NCI-H460 (cell line): ENCODE measurements at places on chromosomes 7 and 10.

GRCh38 chr10:14584661-14585060 is 190.0 kb downstream of the FAM107B start:
- no peak for DNase-seq

DNA sequence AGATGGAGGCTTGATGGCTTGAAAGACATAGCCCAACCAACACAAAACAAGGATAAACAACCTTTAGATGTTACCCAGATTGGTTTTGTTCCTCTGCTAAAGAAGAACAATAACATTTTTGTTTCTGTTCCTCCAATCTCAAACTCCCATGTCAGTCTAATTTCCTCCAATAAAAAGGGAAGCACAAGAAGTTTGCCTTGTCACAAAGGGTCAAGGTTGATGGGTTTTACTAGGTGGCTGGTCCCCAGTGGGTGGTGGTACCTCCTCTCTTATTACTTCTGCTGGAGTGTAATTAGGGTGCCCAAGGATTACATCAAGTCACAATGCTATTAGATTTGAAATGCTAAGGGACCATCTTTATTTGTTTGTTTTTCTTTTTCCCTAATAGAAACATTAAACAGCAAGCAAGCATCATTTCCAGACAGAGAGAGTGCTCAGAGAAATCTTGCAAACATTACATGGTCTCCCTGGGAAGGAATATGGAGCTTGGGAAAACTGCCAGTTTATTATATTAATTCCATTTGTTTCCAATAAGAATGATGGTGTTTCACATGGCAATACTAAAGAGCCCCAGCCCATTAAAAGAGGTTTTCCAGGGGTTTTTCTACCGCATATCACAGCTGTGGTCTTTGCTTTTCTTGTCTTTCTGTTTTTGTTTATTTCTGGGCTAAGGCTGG is 78.3 kb upstream of the AOAH start:
- DNase-seq, result no peak

DNA sequence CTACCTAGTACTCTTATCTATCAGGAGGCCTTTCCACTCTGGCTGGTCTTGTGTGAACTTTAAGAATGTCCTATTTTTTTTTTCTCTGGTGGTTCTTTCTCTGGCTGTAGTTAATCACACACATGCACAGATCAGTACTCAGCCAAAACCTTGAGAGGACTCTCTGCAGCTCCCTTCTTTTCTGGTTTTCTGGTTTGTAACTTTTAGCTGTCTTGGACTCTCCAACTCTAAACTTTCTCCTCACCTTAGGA is 54.9 kb upstream of the HELLS start:
- DNase-seq, result no peak

- DNase-seq, result no peak
These were observed 1066.7 kb downstream of the GRM8 start for GRCh38 chr7:126185959-126186580.

DNA sequence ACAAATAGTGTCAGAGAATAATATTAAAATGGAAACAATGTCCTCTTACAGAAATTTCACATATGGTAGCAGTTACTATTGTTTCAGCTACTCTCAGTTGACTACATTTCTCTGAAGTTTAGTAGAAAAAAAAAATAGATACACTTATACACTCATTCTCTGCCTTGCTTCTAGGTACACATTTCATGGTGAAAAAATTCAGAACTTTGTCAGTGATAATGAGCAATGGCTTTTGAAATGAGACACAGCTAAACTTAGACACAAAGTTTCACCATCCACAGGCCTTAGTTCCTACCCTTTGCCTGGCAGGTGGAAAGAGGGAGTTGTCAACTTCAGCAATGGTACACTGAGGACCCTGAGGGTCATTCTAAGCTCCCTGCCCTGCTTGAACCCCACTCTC is 69.2 kb downstream of the CPVL start:
- DNase-seq, result no peak

- DNase-seq, result no peak
These were observed 129.9 kb downstream of the CFAP58 start for GRCh38 chr10:104483582-104483981.

DNA sequence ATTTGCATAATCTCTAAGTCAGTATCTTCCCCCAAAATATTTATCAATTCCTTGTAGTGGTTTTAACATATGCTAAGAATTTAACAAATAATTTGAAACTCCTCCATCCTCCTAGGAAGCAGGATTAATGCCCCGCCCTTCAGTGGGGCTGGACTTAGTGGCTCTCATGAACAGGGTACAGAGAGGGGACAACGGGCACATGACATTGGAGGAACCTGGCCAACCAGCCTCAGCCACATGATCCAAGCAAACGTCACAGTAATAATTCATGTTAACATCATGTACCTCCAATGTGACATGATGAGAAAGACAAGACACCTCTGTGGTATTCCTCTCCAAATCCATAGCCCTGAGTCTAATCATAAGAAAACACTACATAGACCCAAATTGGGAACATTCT is 50.5 kb downstream of the NUDCD3 start:
- DNase-seq, result no peak

DNA sequence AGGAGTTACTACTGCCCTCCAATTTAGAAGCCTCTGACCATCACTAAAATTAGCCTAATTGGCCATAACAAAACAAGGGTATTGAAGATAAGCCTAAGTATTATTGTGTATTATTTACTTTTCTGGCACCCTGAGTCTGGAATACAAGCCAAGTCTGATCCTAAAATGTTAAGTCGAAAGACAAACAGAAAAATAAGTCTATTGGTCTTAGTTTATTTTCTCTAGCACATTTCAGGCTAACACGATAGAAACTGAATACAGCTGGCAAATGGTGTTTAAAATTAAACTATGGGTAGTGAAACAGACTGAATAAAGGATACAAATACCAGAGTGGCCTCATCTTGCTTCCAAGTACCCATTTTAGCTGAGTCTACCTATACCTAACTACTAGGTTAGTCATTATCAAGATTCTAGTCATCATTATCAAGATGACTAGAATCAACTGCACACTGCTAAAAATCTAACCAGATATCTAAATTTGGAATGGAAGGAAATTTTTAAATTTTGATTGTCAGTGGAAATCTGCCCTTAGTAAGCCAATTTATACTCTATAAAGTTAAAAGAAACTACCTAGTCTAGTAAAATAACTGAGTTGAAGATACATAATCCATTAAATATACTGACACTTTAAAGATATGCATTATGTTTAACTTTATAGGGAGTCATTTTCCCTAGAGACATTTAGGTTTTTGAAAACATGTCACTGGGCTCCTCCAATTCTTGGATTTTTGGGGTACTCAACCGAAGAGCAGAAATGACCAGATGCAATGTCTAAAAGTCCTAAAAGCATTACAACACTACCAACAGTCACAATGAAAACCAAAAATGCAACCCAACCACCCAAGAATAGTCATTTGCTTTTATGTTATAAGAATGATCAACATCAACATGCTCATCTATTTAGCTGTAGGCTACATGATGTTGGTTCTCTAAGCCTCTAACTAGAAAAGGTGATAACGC is 80.9 kb downstream of the NT5C2 start:
- no peak for DNase-seq

GRCh38 chr7:15747301-15747700 is 60.8 kb upstream of the MEOX2 start:
- no peak for DNase-seq

- DNase-seq, result no peak
These were observed 101.6 kb downstream of the ABLIM1 start for GRCh38 chr10:114556236-114557122.

DNA sequence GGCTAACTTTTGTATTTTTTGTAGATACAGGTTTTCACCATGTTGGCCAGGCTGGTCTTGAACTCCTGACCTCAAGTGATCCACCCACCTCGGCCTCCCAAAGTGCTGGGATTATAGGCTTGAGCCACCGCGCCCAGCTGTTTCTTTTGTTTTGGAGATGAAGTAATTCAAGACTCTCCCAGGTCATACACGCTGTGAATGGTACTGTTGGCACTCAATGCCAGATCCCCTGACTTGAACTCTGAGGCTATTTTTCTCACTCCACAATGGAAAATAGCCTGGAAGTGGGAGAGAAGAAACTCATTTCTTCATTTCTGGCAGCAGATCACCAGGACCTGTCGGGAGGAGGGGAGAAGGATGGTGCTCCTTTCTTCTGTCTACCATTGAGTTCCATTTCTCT is 32.4 kb downstream of the BLVRA start:
- DNase-seq, result no peak

DNA sequence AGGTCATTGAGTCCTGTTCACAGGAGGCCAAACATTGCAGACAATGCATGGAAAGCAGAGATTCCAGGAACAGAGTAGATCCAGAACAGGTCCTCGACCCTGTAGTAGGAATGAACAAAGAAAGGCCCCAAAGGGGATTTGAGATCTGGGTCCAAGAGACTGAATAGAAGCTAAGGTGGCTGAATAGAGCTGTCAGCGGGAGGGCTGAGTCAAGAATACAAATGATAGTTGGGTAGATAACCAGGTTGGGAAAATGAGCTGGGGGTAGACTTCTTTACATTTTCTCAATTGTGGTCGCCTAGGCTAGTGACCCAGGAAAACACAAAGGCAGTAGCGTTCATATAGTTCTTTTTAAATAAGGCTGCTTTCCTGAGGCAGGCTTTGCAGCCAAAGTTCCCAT is 103.4 kb upstream of the ELMO1 start:
- DNase-seq, result no peak

- no peak for DNase-seq
These were observed 3.3 kb downstream of the EPHA1 start for GRCh38 chr7:143405173-143406001.

DNA sequence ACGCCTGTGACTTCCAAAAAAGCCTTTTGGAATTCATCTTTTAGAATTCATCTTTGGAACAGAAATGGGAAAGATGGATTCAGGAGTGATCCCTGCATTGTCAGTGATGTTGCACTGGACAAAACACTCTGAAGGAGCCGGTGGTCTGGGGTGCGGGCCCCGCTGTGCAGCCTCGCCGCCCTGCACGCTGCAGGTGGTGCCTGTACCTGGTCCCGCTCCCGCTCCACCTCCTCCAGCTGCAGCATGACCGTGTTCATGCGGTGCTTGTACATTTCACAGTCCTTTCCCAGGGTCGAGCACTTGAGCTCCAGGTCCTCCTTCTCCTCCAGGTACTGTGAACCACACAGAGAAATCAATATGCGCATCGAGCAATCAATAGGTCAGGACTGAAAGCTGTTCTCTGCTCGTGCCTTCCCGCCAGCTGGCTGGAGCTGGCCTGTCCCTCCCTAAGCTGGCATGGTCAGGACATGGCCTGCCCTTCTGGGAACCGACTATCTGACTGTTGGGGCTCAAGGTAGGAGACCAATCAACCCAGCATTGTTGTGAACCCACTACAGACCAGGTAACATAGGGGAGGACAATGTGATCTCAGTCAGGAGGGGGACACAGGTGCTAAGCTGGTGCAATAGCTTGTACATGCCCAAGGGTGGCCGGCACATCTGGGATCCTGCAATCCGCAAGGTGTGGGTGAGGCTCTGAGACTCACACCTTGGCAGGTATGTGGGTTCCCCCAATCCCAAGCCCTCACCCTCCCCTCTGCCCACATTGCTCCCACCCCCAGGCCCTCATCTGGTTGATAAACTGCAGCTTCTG is 93.8 kb upstream of the GNA12 start:
- no peak for DNase-seq

- DNase-seq, result no peak
These were observed 4.7 kb downstream of the ACBD7 start for GRCh38 chr10:15083674-15084501.

GRCh38 chr10:33776419-33777070 is 442.1 kb upstream of the NRP1 start:
- DNase-seq, result no peak

- peak; percentile 97 for DNase-seq
These were observed 824 bp downstream of the IFRD1 start for GRCh38 chr7:112450807-112451761.

DNA sequence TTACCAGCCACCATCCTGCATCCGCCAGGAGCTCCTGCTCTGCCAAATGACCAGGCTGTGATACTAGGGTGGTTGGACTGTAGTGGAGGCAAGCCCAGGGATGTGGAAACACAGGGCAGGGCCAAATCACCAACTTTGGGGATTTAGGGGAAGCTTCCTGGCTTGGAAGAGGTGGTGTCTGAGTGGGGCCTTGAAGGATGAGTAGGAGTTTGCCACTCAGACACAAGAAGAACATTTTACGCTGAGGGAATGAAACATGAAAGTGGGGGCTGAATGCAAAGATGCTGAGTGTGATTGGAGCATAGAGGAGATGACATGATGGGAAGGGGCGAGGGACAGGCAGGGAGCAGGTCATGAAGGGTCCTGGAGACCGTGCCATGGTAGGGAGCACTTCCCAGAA is 329.5 kb downstream of the RPS24 start:
- DNase-seq, result no peak

DNA sequence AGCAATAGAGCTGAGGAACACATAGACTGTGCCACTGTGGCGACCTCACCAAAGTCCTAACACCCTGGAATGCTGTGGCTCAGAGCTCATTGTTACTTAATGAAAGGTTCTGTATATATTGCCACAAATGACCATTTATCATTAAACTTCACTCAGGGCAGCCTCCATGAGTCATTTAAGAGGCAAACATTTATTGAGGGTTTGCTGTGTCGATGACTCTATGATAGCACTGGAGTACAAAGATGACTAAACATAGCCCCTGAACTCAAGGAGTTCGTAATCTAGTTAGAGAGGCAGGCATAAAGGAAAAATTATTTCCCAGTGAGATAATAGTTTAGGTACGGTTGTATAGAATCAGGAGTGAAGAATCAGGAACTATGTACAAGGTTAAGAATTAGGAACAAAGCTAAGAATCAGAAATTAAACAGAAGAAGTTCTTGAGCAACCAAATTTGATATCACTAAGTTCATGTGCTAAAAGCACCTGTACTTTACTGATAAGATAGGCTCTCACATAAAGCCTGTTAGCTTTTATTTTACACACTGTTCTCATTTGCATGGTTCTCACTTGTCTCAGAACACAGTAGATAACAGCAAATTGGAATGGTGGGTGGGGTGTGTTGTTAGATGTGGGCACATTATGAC is 7.9 kb downstream of the ENTPD7 start:
- DNase-seq, result no peak

DNA sequence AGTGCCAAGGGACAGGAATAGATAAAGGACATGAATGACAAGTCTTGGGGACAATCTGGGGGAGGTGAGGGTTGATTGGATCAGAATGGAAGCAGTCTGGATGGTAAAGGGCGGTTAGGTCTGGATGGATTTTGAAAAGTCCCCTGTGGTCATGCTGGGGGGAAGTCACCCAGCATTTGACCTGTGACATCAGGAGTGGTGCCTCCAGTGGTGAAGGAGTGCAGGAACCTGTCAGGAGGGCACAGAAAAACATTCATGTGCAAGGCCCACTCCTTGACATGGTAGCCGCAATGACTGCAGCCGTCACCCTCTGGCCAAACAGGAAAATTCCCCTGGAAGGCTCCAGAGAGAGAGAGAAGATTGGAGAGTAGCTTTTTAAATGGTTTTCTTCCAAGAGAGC is 304.8 kb downstream of the GFRA1 start:
- DNase-seq, result no peak
